ENCODE measurements at places on chromosomes 1 and 21.

GRCh38 chr1:4611563-4612341 lies 42.7 kb upstream of the AJAP1 start:
- DNase-seq: no peak

- no peak for DNase-seq
Observed at GRCh38 chr1:66298464-66298863, 235.5 kb upstream of the SGIP1 start.

DNA sequence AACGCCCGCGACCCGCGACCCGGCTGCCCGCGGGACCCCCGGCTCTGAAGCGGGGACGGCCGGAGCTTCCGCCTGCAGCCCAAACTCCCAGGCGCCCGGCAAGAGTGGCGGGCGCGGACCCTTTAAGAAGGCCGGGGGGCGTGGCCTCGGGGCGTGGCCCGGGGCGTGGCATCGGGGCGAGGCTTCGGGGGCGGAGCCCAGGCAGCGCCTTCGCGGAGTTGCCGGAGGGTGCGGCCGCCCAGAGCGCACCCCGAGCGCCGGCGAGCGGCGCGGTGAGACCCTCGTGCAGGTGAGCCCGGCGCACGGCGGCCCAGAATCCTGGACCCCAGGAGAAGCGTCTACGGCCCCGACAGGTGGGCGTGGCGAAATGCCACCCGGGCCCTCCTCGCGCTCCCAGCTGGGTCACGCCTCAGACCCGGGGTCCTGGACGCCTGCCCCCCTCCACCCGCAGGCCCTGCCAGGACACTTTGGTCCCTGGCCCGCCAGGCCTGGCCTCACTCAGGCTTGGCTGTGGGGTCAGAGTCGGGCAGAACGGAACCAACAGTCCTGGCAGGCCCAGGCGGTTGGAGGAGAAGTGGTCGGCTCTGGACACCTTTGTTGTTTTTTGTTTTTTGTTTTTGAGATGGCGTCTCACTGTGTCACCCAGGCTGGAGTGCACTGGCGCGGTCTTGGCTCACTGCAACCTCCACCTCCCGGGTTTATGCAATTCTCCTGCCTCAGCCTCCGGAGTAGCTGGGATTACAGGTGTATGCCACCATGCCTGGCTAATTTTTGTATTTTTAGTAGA lies 14.4 kb downstream of the RNF223 start:
- no peak for DNase-seq

- no peak for DNase-seq
Observed at GRCh38 chr1:59499273-59499942, 202.5 kb downstream of the FGGY start.

- DNase-seq: no peak
Observed at GRCh38 chr1:109521002-109521951, 11.8 kb upstream of the AMIGO1 start.

- no peak for DNase-seq
Observed at GRCh38 chr1:152003846-152004442, 10.3 kb upstream of the S100A10 start.

GRCh38 chr1:165387505-165387904 lies 31.0 kb upstream of the LMX1A start:
- DNase-seq: no peak

DNA sequence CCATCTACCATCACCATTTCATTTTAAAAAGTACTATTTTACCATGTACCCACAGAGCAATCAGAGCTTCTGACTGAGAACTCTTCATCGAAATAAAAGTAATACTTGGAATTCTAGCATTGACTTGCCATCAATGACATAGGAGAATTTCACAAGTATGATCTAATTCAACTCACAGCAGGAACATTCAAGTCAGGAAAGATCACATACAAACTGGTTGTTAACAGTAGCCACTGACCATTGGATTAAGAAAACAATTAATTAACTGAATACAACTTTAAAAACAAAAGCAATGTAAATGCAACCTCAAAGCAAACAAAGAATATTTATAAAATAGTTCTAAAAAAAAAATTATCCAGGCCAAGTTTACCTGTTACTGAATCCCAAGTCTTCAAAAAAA lies 18.8 kb downstream of the RNF115 start:
- no peak for DNase-seq

DNA sequence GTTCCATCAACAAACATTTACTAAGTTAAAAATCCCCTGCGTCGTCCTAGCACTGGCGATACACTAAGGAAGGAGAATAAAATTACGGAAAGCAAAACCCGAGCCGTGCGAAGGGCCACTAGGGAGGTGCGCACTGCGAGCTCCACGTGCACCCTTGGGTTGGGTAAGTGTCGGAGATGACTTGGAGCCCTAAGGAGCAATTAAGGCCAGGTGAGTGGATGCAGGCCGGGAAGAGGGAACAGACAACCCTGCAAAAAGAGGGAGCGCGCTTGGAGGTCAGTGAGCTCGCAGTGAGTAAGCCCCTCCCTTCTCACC lies 704 bp downstream of the WDR4 start:
- no peak for DNase-seq
